Endodermal cell (in vitro differentiated cells): ENCODE measurements at places on chromosomes 4 and X. TPM values are rescaled to one million over a fixed set of nuclear protein-coding genes. Genes with fewer than 3 reads are reported as not detected.

Gene SPINK2
- total RNA-seq = 0.62 TPM in 1 of 3 replicates, not detected in the others

Gene CT45A5
- not detected in 3 replicates for total RNA-seq

Gene CA5B
- total RNA-seq = 26.5 and 31.7 TPM in 2 replicates

Gene TRIM75
- total RNA-seq = not detected in 2 replicates

Gene POLN
- 2.5 and 2.9 TPM in 2 replicates for total RNA-seq

Gene USP17L29
- total RNA-seq = not detected in 2 replicates

Gene ITIH6
- total RNA-seq = not detected in 2 replicates

Gene RASSF6
- total RNA-seq = 3.6 to 6.2 TPM (median 3.9 TPM) in 3 replicates
